ENCODE measurements at places on chromosomes 12 and 14.

GRCh38 chr14:74804219-74804825, 41.2 kb downstream of the YLPM1 start:
- DNase-seq = no peak

DNA sequence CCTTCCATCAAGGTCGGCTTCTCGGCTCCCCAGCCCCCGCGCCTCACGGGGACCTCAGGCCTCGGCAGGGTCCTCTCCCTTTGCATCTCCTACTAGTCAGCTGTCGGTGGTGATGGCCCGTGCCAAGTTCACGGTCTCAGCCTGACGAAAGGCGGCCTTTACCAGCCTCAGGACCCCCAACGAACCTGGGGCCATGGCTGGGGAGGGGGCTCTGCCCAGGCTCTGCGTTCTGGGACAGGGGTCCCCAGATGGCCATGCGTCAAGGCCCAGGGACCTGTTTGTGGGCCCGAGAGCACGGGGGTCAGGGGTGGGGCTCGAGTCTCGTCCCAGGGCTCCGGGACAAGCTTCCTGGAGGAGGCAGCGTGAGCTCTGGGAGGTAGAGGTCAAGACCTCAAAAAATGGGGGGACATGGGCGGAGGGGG, 32.8 kb upstream of the DEGS2 start:
- DNase-seq = no peak

- no peak for DNase-seq
Observed at GRCh38 chr12:58247633-58248032, 306.3 kb downstream of the ATP23 start.

- no peak for DNase-seq
Observed at GRCh38 chr12:40310211-40310610, 85.4 kb downstream of the LRRK2 start.

DNA sequence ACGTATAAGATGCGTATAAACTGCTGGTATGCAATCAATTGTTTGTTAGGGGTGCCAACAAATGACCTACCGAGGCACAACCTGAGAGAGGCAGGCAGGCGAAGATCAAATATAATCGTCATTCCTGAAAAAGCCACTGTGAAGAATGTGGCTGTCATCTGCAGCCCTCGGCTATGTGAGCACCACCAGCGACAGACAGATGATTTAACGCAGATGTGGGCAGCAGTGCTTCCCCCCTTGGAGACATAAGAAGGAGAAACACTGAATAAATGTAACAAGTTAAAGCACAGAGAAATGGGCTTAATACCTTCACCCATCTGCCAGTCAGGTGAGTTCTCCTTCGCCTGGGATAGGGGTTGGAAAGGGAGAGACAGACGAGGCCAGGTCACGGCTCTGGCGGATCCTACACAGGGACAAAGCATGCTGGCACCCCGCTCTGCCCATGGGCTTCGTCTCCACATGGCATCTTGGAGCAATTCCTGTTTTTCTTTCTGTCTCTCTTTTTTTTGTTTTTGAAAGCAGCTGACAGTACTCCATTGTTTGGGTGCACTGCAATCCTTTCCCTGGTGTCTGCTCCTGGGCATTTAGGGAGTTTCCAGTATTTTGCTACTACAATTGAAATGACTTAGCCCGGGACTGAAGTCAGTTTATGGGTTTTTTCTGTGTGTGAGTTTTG, 28.1 kb downstream of the TNFAIP2 start:
- DNase-seq = no peak

- no peak for DNase-seq
Observed at GRCh38 chr12:108295641-108296040, 43.5 kb downstream of the CMKLR1 start.

DNA sequence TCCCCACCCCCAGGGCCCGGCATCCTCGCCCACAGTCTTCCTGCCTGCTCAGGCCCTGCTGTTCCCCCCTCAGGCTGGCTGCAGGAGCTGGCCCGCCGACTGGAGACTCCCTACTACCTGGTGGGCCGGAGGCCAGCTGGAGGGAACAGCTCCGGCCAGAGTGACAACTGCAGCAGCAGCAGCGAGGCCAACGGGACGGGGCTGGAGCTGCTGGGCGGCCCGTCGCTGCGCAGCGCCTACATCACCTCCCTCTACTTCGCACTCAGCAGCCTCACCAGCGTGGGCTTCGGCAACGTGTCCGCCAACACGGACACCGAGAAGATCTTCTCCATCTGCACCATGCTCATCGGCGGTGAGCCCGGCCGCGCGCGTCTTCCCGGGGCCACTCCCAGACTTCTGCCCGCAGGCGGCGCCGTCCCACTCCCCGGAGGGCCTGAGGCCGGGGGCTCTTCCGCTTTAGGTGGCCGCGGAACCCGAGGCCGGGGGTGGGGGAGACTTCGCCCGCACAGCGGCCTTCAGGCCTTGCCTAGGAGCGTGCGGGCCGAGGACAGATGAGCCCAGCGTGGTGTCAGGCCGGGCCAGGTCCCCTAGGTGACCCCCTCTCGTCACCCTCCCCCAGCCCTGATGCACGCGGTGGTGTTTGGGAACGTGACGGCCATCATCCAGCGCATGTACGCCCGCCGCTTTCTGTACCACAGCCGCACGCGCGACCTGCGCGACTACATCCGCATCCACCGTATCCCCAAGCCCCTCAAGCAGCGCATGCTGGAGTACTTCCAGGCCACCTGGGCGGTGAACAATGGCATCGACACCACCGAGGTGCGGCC, 10.2 kb downstream of the KCNH3 start:
- no peak for DNase-seq

GRCh38 chr14:93832081-93832480, 43.8 kb upstream of the PRIMA1 start:
- no peak for DNase-seq

DNA sequence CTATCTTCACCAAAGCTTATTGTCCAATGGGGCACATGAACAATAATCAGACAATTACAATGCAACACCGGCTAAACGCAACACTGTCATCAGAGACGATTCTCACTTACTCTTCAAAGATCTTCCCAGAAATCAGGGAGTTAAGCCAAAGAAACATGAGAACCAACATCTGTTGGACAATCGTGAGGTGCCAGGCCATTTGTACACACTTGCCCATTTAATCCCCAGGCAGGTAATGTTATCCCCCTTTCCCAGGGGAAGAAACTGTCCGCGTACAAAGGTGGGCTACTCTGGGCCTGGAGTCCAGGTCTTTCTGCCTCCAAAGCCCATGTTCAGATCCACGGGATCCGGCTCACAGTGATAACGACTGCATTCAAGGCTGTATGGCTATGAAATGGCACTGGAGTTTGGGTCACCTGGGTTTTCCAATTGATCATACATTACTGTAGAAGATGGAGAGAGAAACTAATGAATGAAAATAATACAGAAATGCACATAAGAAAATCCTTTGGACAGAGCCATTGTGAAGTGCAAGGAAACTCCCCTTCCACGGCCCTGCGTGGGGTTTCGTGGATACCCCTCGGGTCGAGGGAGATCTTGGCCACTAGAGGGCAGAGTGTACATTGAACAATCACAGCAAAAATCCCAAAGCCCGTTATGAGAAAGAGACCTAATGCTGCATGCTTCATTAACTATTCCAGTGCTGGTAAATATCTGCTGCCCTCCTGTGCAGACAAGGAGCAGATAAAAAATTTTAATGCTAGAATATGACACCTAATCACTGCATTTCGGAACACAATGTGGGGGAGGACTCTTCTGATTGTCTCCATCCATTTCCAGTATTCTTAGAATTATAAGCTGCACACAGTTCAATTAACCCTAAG, 111.4 kb downstream of the EGLN3 start:
- no peak for DNase-seq

DNA sequence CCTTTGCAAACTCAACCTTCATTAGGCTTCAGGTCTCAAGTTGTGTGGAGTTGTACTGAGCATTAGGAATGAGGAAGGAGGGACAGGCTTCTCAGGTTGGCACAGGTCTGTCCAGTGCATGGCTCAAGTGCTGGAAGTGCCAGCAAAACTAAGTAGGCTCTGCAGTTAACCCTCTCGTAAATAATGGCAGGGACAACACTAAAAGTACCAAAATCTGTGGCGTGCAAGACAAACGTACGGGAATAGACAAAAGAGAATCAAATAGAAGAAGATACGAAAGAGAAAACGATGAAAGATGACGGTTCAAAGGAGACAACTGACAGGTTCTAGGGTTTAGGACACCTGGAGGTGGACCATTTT, 612 bp downstream of the TRAPPC6B start:
- DNase-seq = no peak

- DNase-seq = no peak
Observed at GRCh38 chr14:63761351-63762117, 33.7 kb upstream of the SGPP1 start.

DNA sequence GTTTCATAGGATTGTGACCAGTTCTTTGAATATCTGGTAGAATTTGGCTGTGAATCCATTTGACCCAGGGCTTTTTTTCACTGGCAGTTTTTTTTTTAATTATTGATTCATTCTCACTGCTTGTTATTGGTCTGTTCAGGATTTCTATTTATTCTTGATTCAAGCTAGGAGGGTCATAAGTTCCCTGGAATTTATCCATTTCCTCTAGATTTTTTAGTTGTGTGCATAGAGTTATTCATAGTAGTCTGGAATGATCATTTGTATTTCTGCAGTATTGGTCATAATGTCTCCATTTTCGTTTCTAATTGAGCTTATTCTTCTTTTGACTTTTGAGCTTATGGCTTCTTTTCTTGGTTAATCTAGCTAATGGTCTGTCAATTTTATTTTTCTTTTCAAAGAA, 291.6 kb downstream of the AKAP6 start:
- no peak for DNase-seq

DNA sequence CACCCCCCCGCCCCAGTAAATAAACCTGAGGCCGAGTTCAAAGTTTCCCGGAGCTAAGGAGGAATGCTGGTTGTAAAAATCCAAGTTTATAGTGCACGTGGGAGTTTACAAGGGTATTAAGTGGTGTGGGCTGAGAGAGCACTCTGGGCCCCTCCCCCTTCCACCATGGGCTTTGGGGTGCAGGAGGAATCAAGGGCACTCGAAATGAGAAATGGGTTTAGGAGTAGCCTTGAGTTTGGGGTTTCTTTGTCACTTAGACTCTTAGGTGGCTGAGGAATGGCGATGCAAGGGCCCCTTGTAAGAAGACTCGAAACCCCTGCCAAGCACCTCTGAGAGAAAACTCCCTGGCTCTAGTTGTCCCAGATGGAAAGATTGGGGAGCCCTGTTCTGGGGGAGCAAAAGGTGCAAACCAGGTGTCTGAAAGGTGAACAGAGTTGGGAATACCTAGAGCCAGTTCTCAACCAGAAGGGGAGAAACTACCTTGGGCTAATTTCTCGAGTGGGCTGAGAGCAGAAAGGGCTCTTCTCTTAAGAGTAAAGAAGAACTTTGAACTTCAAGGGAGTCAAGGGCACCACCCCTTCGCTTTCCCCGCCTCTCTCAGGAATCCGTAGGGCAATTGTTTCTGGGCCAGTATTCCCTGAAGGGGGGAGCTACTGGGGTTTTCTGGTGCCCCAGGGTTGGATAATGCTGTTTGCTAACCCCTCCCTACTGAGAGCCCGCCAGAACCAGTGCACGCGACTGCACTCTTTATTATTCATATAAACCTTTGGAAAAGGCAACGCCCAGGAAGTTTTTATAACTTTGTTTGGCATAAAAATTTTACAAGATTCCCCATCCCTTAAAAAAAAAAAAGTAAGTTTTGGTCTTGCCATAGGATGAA, 4.0 kb upstream of the HOTAIR start:
- DNase-seq = no peak

DNA sequence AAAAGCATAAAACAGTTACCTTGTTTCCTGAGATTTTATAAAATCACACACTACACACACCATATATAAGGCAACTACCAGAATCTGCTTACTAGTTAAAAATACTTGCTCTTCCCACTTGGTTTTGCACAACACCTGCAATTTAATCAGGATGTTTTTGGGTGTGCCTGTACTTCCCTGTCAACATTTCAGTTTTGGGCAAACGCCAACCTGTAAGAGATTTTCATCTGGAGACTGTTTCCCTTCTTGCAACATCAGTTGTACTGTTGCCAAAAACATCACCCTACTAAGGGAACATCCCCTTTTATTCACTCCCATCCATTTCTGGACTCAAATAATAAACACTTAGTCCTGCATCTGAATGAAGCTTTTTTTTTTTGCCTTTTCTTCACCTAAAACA, 172.3 kb downstream of the DUSP6 start:
- DNase-seq = no peak

GRCh38 chr12:49932533-49933130, 17.9 kb upstream of the AQP2 start:
- no peak for DNase-seq

DNA sequence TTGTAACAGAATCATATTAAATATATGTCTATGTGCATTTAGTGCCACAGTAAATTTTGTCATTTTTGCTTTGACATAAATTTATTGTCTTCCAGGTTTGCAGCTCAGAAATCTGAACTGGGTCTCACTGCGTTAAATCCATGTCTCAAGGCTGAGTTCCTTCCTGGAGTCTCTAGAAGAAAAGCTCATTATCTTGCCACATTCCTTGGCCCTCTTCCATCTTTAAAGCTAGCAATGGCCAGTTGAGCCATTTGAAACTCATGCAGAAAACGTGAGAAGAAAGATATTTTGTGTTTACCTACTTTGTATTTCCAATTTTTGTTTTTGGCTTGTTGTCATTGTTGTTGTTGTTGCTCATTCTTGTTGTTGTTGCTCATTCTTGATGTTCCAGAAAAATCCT, 10.7 kb downstream of the PRH1 start:
- DNase-seq = no peak

DNA sequence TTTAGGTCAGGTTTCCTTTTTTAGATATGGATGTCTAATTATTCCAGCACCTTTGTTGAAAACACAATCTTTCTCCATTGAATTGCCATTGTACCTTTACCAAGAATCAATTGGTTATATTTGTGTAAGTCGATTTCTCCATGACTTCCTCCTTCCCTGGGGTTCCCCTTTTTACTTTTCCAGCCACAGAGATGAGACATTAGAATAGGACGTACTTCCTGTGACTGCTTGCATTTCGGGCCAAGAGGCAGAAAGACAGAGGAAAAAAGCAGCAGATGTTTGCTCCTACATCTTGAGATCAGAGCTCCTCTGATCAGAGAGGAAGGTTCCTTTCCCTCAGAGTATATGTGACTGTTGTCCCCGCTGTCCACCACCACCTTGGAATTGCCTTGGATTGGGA, 453.7 kb upstream of the RGS6 start:
- DNase-seq = no peak

- no peak for DNase-seq
Observed at GRCh38 chr12:108711489-108712164, 19.7 kb downstream of the CORO1C start.

DNA sequence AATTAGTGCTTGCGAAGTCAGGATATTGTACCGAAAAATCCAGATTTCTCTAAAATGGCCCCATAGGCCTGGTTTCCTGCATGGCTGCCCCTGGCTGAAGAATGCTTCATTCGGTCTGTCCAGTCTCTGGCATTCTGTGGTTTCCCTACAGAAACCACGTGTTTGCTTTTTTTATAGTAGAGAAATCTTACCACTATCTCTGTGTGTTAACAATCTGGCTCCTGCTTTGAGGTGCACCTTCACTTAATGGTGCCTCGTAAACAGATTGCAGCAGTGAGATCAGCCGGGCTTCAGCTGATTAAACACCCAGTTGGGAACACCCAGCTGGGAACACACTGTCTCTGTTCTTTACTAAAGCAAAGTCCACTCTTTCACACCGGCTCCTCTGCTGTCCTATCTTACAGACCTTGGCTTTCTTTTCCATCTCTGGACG, 6.7 kb upstream of the DNAAF2 start:
- DNase-seq = no peak
